ENCODE measurements at places on chromosomes 2 and 18.

- no peak for DNase-seq
Observed at GRCh38 chr18:56269958-56270357, 368.4 kb downstream of the TXNL1 start.

- no peak for DNase-seq
Observed at GRCh38 chr2:226227341-226227740, 572.3 kb downstream of the IRS1 start.

- no peak for DNase-seq
Observed at GRCh38 chr2:238505119-238505891, 78.6 kb downstream of the ASB1 start.

GRCh38 chr2:212814941-212815340, 276.3 kb upstream of the ERBB4 start:
- no peak for DNase-seq

- no peak for DNase-seq
Observed at GRCh38 chr18:55878224-55878623, 290.2 kb upstream of the TCF4 start.

DNA sequence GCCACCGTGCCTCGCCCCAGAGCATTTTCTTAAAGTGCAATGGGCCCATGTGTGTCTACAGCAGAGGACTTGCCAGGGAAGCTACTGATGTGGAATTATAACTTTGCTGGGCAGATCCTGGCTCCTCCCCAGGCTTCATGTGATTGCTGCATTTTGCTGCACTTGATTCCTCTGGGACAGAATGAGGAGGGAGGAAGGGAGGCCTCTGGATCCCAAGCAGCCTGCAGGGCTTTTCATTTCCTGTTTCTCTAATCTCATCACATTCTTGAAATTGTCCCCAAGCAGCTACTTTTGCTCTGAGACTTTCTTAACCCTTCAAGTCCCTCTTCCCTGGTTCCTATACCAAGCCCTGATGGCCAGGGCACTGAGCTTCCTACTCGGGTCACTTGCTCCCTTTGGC, 134.4 kb upstream of the SEC11C start:
- DNase-seq, result no peak

DNA sequence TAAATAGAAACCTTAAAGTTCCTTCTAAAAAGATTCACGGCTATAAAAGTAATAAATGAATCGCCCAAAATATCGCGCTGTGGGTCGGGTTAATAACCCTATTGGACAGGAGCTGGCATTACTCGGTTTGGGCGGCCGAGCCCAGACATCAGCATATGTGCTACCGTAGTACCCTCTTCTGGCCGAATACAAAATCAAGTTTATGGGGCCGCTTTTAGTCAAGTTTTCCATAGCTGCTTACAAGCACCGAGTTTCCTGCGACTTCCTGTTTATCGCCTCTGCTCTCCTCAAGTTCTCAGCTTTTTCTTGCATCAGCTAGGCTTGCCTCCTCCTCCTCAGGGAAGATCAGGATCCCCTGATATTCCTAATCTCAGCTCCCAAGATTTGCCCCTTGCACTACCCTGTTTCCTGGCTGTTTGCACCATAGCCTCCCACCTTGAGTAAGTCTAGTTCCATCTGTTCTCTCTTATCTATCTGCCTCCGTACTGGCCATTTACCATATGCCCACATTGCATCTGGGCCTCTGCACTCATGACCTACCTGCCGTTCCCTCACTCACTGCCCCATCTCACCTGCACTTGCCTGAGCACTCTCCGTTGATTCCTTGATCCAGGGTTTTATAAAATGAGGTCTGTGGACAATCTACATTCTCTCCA, 56.1 kb downstream of the SLC35F5 start:
- peak; percentile 37 for DNase-seq

GRCh38 chr2:217662984-217663602, 339.7 kb downstream of the TNS1 start:
- no peak for DNase-seq

GRCh38 chr18:48413342-48413741, 4.2 kb upstream of the ZBTB7C start:
- DNase-seq, result no peak

GRCh38 chr2:99754210-99754609, 264.4 kb upstream of the REV1 start:
- DNase-seq, result no peak

DNA sequence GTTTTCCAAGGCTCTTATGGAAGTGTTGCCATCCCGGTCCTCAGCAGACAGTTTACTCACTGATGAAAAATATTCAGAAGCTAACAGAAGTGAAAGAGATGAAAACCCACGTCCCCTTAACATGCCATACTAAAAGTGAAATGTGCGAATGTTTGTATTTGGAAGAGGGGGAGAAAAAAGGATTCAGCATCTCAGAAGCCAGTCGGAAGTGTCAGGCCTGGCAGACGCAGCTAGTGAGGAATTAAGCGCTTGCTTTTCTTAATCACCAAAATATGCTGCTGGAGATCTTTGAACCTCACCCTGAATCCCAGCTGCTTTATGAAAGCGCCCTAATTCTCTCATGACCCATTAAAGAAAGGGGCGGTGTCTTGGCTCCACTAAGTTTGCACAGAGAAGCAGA, 653.7 kb downstream of the DCDC2C start:
- no peak for DNase-seq

- DNase-seq, result no peak
Observed at GRCh38 chr2:158969715-158970240, 1.3 kb downstream of the TANC1 start.

- no peak for DNase-seq
Observed at GRCh38 chr18:36567800-36568199, 261.0 kb downstream of the TPGS2 start.

DNA sequence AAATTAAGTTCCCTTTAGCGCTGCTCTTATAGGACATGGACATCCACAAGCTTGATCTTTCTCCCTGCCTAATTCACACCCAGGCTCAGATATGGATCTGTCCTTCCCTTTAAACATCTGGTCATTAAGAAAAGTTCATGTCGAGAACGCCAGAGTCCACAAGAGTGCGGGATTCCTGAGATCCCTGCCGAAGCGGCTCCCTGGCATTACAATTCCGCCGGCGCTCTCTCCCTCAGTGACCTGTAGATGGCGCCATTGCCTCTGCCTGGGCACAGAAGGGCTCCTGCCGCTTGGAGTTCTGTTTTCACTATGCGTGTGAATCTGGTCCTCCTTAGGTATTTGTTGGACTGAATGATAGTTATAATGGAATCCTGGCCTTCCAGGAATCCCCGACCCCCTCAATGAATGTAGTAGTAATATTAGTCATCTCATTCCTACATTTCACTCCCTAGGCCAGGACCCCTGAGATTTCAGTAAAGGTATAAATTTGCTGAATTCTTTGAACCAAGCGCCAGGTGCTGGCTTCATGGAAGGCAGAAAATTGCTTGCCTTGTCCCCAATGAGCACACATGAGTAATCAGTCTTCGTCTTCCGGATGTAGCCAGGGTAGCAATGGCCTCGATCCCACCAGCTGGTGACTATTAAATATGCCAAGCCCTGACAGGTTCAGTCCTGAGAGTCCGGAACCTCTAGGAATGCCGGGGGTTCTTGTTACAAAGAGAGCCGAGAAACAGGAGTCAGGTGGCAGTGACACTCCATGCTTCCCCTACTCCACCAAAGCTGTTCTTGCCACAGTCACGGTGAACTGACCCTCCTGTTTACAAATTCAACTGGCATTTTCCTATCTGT, 26.4 kb upstream of the CD207 start:
- DNase-seq, result peak; percentile 68

- DNase-seq, result no peak
Observed at GRCh38 chr2:66252109-66252508, 182.8 kb upstream of the MEIS1 start.

GRCh38 chr2:55856936-55857335, 66.6 kb downstream of the EFEMP1 start:
- no peak for DNase-seq

DNA sequence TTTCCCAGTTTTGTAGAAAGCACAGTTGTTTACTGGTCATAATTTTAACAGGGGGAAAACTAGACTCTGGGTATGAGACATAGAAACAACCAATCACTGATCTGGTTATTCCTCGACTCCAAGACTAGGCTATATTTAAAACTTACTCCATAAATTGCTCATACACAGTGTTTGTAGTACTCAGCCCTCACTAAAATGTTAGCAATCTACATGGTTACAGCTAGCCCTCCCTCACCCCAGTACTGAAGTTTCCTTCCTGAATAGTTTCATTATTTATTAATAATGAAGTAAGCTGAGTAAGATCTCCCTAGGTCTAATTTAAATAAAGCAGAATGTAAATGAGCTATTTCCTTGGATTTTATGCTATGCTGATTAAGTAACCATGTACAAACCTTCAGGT, 275.1 kb downstream of the CDH20 start:
- no peak for DNase-seq

- DNase-seq, result no peak
Observed at GRCh38 chr2:16026816-16027501, 86.6 kb downstream of the MYCN start.

DNA sequence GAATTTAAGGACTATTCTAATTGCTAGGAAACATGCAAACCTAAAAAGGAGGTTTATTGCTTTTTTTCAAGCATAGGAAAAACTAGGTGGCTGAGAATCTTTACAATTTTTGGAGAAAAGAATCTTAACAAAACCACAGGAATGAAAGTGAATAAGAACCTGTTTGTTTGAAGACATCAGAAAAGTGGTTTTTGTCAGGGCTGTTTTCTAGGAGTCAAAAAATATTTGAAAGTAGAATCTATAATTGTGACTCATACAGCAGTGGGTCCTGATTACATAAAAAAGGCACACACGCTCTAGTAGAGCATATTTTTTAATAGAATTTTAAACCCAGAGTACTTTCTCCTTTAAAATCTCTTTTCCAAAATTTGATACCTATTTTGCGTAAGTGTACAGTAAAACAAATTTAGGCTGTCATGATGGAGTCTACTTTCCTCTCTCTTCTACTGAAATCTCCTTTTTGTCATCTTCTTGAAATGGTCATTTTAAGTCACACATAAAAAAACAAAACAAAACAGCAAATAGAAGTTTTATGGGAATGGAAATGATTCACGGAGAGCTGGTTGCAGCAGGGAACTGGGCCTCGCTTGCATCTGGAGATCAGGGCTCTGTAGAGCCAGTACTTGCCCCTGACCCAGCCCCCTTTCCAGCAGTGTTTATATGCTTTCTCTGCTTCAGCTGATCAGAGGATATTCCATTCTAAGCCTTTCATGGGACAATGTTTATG, 59.1 kb upstream of the PELI1 start:
- DNase-seq, result no peak

GRCh38 chr18:8949206-8949605, 153.3 kb upstream of the NDUFV2 start:
- DNase-seq, result no peak

GRCh38 chr2:142131010-142131669, at the start of gene LRP1B:
Gene LRP1B (minus strand): TSS chr2:142131016. CDS start chr2:142130729, 287 bp downstream.
- DNase-seq, result no peak

GRCh38 chr2:23953625-23954024, 13.4 kb downstream of the UBXN2A start:
- no peak for DNase-seq

DNA sequence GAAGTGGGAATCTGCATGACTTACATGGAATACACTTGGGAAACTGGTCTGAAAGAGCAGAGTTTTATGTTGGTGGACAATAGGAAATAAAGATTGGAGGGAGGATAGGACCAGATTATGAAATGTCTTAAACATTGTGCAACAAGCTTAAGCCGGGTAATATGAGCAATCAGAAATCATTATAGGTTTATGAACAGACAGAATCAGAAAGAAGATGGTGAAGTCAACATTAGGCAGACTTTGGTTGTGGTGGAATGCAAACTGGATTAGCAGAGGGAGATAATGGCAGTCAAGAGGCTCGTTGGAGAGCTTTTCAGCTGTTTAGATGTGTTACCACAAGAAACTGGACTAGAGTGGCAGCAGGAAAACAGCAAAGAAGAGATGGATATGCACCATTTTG, 43.5 kb downstream of the CRIM1 start:
- DNase-seq, result no peak

- no peak for DNase-seq
Observed at GRCh38 chr2:23574919-23575654, 190.1 kb downstream of the KLHL29 start.

DNA sequence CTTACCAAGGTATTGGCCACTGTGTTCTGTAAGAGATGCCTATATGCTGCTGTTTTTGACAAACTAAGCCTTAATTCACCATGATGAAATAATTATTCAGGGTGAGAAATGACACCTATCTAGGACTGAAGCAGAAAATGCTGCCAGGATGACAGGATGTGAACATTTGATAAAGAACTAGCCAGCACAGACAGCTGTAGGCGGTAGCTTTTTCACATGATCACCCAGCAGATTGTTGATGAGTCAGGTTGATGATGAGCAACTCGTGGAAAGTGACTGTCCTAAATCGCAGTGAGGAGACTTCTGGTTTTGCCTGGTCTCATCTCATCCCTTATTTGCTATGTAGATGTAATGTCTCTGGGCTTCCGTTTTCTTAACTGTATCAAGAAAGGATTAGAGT, 144.1 kb downstream of the PRPF40A start:
- DNase-seq, result peak; percentile 44

DNA sequence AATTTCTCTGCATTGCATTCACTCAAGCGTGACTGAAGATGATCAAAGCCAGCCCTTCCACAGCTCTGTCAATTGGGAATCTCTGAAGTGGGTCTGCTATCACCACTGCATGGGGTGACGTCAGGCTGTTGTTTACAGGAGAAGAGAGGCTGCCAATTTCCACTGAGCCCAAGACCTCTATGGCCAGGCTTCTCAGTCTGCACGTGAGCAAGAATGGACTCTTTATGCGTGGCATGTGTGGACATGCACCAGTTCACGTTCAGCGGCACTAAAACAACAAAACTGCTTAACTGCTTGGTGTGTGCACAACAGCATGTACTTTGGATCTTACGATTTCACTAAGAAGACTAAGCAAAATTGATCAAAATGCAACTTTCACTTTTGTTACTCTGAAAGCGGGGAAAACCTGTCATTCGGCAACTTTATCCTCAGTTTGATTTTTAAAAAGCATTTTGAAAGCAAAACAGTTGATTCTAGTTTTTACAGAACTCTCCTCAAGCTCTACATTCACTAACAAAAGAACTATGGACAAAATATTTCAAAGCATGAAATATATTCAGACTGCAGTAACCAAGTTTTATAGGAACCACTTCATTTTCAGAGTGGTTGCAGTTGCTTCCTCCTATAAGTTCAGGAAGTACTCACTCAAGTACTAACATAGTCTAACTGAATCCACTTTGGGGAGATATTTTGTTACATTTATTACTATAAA, 77.0 kb upstream of the SERTAD2 start:
- DNase-seq, result peak; percentile 16

GRCh38 chr18:30925795-30926194, 116.7 kb downstream of the DSC3 start:
- no peak for DNase-seq

DNA sequence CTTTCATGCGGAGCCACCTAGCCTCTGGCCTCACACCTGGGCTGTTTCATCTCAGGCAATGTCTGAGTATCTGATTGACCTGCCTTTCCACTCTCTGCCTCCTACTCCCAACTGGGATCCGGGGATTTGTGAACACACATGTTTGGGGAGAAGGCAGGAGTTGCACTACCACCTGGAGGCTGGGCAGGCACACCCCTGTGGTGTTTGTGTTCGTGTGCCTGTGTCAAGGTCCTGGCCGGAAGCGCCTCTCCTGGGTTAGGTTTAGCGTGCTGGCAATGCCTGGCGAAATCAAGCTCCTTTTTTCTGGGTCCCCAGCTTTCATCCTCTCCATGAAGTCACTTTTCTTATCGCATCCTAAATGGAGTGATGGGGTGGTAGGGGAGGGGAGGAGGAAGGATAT, 63.9 kb downstream of the GATA6 start:
- DNase-seq, result no peak

All from activated T-cell treated with anti-CD3 and anti-CD28 coated beads for 24 hours (primary cell).